ENCODE measurements at places on chromosomes 11 and 22. TPM values are rescaled to one million over a fixed set of nuclear protein-coding genes. Genes with fewer than 3 reads are reported as not detected.

- no peak for DNase-seq
Measured at GRCh38 chr11:119991669-119992068, 146.2 kb downstream of the TRIM29 start.

DNA sequence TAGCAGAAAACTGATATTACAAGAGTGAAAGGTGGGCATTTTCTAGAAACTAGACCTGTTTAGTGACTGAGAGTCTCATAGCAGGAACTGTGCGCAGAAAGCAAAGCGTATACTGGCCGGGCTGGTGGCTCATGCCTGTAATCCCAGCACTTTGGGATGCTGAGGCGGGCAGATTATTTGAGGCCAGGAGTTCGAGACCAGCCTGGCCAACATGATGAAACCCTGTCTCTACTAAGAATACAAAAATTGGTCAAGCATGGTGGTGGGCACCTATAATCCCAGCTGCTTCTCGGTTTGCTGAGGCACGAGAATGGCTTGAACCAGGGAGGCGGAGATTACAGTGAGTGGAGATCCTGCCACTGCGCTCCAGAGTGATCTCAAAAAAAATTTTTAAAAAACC is 1.8 kb upstream of the NUP98 start:
- DNase-seq = no peak

- no peak for DNase-seq
Measured at GRCh38 chr11:110772863-110773262, 60.6 kb upstream of the ARHGAP20 start.

GRCh38 chr11:19089421-19089820 is 27.5 kb upstream of the ZDHHC13 start:
- DNase-seq = no peak

CARD10 gene
- not detected for polyA plus RNA-seq

LZTR1 gene
- 3.6 TPM for polyA plus RNA-seq

DNA sequence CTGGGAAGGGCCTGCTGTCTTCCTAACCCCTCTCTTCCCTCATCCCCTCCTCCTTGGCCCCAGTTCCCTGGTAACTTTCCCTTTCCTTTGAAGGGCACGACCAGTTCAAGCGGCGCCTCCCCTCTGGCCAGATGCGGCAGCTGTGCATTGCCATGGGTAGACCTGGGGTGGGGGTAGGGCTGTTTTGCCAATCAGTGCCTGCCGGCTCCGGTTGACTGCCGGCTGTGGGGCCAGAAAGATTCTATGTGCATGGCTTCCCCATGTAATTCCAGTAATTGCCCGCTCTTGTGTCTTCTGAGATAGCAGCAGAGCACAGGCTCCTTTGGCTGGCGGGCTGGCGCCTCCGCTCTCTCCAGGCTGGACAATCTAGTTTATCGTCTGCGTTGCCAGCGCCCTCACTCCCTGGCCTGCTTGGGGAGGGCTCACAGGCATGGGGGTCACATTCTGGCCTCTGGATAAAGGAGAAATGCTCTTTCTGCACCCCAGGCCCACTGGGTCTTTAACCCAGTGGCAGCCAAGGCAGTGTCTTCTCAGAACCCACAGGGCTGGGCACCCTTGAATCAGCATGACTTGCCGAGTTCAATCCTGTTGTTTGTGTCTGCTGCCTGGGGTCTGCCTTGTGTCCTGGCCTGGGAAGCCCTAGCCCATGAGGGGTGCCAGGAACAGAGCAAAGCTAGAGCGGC is 9.4 kb downstream of the SIDT2 start:
- DNase-seq = no peak

SCUBE2 gene
- polyA plus RNA-seq = not detected

DNA sequence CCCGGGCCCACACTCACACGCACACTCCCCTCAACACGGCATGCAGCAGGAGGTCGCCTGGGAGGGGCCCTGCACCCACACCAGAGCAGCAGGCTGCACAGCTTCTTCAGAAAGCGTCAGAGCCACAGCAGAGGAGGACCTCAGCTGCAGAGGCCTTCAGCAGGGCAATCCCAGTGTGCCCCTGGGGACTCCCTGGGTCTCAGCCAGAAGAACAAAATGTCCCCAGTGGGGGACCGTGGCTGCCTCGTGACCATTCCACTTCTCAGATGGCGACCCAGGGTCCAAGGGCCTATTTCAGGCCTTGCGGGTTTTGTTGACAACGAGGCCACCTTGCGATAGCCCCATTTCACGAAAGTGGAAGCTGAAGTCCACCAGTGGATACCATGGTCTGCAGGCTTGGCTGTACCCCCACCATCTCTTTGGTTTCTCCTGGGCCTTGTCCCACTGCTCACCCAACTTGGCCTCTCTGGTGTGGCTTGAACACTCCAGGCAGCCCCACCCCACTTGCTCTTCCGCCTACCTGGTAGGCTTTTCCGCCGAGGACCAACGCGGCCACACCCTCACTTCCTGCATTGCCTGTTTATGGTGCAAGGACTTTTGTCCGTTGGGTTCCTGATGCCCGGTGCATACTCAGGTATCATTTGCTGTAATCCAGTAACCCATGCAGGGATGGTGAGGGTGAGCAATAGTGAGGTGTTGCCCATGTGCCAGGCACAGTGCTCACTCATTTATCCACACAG is 38.1 kb downstream of the MB start:
- no peak for DNase-seq

DNA sequence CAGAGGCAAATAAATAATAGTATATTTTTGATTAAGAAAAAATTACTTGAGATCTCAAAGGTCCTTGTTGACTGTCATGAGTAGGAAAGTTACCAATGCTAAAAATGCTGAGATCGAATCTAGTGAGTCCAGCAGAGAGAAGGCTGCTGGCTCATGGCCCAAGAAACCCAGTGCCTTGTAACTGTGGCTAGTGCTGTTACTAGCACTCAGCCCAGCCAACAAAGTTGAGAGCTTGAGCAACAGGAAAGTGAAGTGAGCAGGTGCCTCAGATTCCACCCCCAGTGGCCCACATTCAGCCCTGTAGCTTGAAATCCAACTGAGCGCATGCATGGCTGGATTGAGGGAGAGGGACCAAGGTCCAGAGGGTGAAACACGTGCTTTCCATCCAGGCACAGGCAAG is 398.2 kb downstream of the SHANK2 start:
- no peak for DNase-seq

- no peak for DNase-seq
Measured at GRCh38 chr11:67045314-67045713, 11.3 kb upstream of the RHOD start.

DNA sequence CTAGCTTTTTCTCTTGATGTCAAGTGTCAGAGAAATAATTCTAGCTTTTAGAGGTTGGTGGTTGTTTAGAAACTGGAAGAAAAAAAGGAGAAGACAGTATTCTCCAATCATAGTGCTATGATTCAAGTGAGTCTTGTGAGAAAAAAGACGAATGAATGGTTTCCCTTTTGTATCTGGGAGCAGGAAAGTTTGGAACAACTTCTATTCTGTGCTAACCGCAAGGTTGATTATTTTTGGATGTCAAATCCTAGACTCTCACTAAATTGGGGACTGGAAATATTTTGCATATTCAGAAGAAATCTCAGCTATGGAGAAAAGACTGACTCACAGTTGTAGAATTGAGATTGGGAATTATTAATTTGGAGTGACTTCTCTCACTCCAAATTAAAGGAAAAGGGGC is 69.2 kb downstream of the SYT13 start:
- DNase-seq = no peak

- no peak for DNase-seq
Measured at GRCh38 chr11:132874638-132875037, 657.7 kb downstream of the OPCML start.

B4GALNT4 gene
- polyA plus RNA-seq = not detected

- DNase-seq = peak; percentile 41
Measured at GRCh38 chr22:36328635-36329253, 59.0 kb downstream of the MYH9 start.

DNA sequence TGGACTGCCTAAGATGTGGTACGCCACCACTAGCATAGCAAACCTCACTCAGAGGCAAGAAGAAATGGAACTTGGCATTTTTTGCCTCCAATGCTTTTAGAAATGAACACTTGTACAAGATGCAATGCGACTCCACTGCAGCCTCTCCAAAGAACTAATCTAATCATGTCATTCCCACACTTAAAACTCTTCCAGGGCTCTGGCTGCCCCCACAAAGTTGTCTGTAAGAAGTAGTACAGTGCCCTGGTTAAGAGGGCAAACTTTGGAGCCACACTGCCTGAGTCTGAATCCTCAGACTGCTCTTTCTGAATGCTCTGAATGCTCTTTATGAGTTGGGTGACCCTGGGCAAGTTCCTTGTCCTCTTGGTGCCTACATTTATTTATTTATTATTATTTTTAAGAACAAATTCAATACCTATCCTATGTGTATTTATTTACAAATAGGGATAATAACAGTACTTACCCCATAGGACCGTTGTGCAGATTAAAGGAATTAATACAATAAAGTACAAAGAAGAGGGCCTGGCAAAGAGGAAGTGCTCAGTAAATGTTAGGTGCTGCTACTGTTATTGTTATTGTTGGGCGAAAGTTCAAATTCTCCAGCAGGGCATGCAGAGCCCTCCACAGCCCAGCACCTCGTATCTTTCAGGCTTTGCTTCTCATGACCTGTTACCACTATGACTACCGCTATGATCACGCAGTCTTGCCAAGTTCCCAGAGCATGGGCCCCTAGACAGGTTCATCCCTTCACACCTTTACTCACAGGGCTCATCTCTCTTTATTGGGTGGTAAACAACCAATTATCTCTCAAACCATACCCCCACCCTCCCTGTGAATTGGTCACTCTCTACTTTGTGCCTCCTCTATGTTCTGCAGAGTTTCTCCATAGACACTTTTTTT is 59.3 kb downstream of the RAB30 start:
- no peak for DNase-seq

OR52E5 gene
- polyA plus RNA-seq = not detected

- peak; percentile 45 for DNase-seq
Measured at GRCh38 chr22:27918341-27919221, 475 bp downstream of the PITPNB start.

COA4 gene
- 65.5 TPM for polyA plus RNA-seq

GRCh38 chr11:47913529-47914244 is 65.5 kb upstream of the NUP160 start:
- DNase-seq = no peak

BIK gene
- not detected for polyA plus RNA-seq

C22orf42 gene
- polyA plus RNA-seq = not detected

PRG3 gene
- polyA plus RNA-seq = not detected

GRCh38 chr11:11572386-11572785 is 49.4 kb downstream of the GALNT18 start:
- DNase-seq = no peak

GRCh38 chr11:11836676-11837231 is 5.0 kb upstream of the USP47 start:
- DNase-seq = no peak

SPON1 gene
- polyA plus RNA-seq = 1.1 TPM

- peak; percentile 0 for DNase-seq
Measured at GRCh38 chr11:127345819-127346459, 345.4 kb upstream of the KIRREL3 start.

DNA sequence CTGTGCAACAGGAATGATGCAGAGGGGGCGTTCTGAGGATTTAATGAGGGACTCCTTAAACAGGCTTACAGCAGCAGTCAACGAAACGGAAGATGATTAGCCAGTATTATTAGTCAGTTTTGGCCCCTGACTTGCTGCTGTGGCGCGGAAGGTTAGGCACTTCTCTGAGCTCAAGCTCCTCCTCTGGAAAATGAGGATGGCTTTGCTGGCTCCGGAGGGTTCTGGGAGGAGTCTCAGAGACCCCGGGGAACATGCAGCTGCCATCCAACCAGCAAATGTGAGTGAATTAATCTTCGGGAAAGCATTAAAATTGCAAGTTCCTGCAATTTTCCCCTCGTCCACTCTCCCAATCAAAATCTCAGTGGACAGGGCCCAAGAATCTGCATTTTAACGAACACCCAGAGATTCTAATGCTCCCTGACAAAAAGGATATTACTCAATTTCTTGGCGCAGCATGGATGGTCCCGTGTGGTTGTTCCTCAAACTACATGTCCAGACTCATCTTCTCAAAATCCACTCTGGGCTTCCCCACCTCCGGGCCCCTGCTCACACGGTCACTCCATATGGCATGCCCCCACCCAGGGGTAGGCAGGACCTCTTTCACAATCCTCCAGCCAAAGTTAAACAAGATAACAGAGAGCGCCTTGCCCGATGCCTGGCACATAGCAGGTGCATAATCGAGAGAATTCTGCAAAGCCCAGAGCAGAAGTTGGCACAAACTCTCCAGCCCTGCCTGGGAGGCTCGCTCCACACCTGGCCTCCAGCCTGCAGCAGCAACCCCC is 6.4 kb downstream of the ELFN2 start:
- DNase-seq = no peak

ASPHD2 gene
- polyA plus RNA-seq = 5.9 TPM

- no peak for DNase-seq
Measured at GRCh38 chr11:116082256-116082655, 578.0 kb upstream of the CADM1 start.

GRCh38 chr11:61763930-61764605 is 11.6 kb downstream of the MYRF start:
- DNase-seq = no peak

- no peak for DNase-seq
Measured at GRCh38 chr11:110207123-110207522, 89.3 kb downstream of the RDX start.

- no peak for DNase-seq
Measured at GRCh38 chr11:34794696-34795095, 121.5 kb downstream of the APIP start.

- no peak for DNase-seq
Measured at GRCh38 chr11:106395716-106396349, 318.4 kb downstream of the AASDHPPT start.

DNA sequence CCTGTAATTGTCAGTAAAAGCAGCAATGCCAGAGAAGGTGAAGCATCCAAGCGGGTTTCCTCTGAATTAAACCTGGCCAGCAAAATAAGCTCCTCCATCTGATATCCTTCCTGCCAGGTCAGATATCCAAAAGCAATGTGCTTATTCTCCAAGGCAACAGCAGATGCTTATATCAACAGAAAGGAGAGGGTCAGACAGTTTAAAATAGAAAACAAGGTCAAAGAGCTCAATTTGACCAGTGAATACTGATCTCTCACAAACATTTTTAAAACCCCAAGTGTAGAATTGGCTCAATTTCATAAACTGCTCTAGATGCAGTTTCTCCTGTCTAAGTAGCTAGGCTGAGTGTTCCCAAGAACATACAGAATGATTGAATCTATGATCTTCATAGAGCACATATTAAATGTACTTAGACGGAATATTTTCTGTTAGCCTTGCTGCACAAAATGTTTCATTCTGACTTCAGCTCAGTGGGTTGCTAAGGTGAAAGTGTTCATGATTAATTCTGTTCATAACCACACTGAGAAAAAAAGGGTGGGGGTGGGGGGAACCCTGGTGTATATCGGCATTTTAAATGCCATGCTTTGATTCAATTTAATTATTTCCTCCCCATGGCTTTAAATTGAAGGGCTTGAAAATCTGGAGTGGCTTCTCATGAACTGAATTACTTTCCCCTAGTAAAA is 174.2 kb upstream of the ARHGAP20 start:
- no peak for DNase-seq

GLYATL1 gene
- polyA plus RNA-seq = 0.15 TPM

- peak; percentile 41 for DNase-seq
Measured at GRCh38 chr11:77127235-77127911, 673 bp upstream of the MYO7A start.

AQP11 gene
- 1.3 TPM for polyA plus RNA-seq

DNA sequence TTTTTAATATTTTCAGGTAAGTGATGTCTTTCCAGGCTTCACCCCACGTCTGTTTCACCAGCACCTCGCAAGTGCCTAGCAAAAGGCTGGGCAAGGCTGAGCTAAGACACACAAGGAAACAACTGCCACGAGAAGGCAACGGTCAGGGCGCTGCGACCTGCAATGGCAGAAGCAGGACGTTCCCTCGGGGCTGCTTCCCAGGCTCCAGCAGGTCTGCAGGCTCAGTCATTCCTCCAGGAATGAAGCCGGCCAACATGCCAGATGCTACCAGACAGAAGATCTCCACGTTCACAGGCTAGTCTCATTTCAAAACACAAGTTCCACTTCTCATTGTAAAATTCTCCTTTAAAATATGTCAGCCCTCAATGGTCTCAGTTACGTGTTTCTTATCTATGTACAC is 45.5 kb downstream of the CELSR1 start:
- no peak for DNase-seq

All from naive B cell (primary cell).